GM23248 (cell line): ENCODE measurements at places on chromosomes 2 and 18. TPM values are rescaled to one million over a fixed set of nuclear protein-coding genes. Genes with fewer than 3 reads are reported as not detected.
A peak's percentile ranks its signal among the peaks of the same experiment; 100 is the strongest.

Gene SPC25
- total RNA-seq = 3.4 and 3.7 TPM in 2 replicates

DNA sequence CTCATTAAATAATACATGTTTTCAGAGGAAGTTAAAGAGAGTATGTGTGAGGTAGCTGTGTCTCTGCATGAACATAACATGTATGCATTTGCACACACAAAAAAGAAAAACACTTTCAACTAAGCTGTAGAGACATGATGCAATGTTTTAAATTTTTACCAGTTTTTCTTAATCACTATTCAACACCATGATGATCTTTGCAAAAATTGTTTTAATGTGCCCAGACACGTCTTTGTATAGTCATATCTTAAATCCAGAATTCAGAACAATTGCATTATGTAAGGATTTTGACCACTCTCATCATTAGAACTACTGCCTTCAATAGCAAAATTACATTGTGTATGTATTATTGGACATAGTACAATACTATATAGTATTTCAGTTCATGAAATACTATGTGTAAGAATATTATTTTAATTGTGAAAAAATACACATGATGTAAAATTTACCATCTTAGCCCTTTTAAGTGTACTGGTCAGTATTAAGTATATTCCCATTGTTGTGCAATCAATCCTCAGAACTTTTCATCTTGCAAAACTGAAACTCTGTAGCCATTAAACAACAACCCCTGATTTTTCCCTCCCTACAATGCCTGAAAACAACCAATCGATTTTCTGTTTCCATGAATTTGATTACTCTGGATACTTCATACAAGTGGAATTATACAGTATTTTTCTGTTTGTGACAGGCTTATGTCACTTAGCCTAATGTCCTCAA lies 104.5 kb upstream of the ACVR2A start:
- H3K27ac ChIP-seq = no peak overlapping the region
- no peak for DNase-seq
- peaks cover 11% of the 10 kb centered on the region; the same call in 1 of the 2 replicates for H3K4me1 ChIP-seq

- H3K27ac ChIP-seq = no peak overlapping the region
- H3K27me3 ChIP-seq = no peaks in the 10 kb centered on the region
- no peaks in the 10 kb centered on the region for H3K4me1 ChIP-seq
- H3K4me3 ChIP-seq = no peak overlapping the region
- no peaks in the 10 kb centered on the region for H3K36me3 ChIP-seq
Measured at GRCh38 chr2:166516712-166517303, 22.8 kb upstream of the SCN7A start.

- H3K4me1 ChIP-seq = peaks cover 23% of the 10 kb centered on the region
- no peaks in the 10 kb centered on the region for H3K27me3 ChIP-seq
- no peak overlapping the region for H3K27ac ChIP-seq
- DNase-seq = peak; percentile 58
Measured at GRCh38 chr2:217467331-217467730, 535.5 kb downstream of the TNS1 start.

DNA sequence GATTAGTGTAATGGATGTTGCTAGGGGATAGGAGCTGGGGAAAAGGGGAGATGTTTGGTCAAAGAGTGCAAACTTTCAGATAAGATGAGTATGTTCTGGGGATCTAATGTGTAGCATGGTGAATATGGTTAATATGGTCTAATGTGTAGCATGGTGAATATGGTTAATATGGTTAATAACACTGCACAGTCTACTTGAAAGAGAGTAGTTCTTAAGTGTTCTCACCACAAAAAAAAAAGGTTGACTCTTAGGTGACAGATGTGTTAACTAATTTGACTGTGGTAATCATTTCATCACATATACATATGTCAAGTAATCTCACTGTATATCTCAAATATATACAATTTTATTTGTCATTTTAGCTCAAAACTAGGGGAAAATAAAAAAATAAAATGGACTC lies 121.3 kb upstream of the CD226 start:
- no peaks in the 10 kb centered on the region for H3K27me3 ChIP-seq
- H3K27ac ChIP-seq = no peak overlapping the region
- H3K4me3 ChIP-seq = no peak overlapping the region

DNA sequence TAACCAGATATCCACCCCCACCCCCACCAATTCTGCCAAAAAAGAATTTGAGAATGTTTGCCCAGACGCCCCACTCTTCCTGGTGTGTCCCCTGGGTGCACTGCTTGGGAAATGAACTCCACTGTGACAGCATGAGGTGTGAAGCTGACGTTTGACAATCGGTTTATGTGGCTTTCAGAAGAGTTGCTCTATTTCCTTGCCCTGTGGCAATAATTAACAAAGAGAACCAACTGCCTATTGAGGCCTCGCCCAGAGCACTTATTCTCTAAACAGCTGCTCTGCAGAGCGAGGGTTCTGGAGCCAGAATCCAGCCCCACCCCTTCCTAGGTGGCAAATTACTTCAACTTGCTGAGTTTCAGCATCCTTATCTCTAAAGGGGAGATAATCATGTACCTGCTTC lies 115.8 kb upstream of the SIX3 start:
- H3K27ac ChIP-seq = no peak overlapping the region
- no peak overlapping the region for H3K4me3 ChIP-seq
- H3K36me3 ChIP-seq = no peaks in the 10 kb centered on the region
- H3K27me3 ChIP-seq = peaks cover 45% of the 10 kb centered on the region

Gene CHRND
- total RNA-seq = not detected in 2 replicates

GRCh38 chr2:239226677-239227581 lies 173.9 kb downstream of the HDAC4 start:
- H3K27ac ChIP-seq = peak overlapping the region; percentile 53
- no peaks in the 10 kb centered on the region for H3K36me3 ChIP-seq
- peak overlapping the region; percentile 21 for H3K4me3 ChIP-seq
- DNase-seq = peak; percentile 18
- H3K4me1 ChIP-seq = peaks cover 45% of the 10 kb centered on the region

Gene TMX3
- total RNA-seq = 111 and 112 TPM in 2 replicates

GRCh38 chr2:110820128-110820527 lies 87.8 kb downstream of the ACOXL start:
- no peak overlapping the region for H3K27ac ChIP-seq
- peaks cover 26% of the 10 kb centered on the region; the same call in 1 of the 2 replicates for H3K27me3 ChIP-seq
- DNase-seq = no peak
- H3K4me1 ChIP-seq = no peaks in the 10 kb centered on the region

DNA sequence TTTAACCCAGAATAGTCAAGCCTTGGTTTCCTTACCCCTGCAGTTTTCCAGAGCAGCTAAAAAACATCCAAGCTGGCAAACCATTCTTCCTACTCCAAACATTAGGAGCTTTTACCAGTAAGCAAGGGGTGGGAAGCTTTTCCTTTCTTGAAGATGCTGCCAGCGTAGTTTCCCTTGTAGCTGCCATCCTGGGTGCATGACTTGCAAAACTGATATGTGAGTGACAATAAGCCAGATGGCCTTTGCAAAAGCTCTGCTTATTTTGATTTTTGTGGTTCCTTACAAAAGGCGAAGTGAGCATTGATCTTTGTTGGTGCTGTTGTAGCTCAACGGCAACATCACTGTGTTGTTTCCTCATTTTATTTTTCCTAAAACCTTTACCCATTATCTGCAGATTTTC lies 138.8 kb downstream of the WDSUB1 start:
- no peak for DNase-seq
- H3K27me3 ChIP-seq = no peaks in the 10 kb centered on the region
- H3K27ac ChIP-seq = no peak overlapping the region
- H3K36me3 ChIP-seq = peaks cover 17% of the 10 kb centered on the region; the same call in 1 of the 2 replicates
- H3K4me1 ChIP-seq = no peaks in the 10 kb centered on the region

DNA sequence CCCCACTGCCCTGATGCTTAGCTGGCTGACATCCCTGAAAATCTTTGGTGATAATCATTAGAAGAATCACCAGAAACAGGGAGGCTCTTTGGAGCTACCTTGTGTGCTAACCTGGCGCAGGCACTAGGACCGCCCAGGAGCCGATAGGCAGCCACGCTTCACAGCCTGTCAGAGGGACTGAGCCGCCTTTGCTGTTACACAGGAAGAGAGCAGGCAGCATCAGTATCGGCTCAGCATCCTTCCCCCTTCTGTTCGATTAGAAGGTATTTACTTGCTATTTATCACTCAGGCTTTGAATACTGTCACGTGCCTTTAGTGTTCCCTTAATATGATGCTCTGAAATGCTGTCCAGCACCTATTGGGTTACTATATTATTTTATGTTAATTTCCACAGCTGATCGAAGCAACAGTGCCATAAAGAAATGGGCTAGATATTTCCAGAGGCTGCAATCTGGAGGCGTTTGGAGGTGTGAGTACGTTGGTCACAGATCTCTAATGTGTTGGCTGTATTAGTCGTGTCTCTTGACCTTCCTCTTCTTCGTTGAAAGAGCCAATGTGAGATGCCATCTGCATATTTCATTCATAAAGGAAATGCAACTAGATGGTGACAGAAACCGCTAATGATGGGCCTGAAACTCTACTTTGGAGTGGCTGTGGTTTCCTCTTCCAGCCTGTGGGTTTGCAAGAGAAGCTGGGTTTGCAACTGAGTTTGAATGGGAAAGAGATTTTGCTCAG lies 110.4 kb upstream of the RAB27B start:
- H3K4me1 ChIP-seq = 0 out of 2 replicates have a peak, but pooled peaks cover under 1% of the 10 kb centered on the region
- DNase-seq = no peak
- no peak overlapping the region for H3K27ac ChIP-seq
- H3K27me3 ChIP-seq = no peaks in the 10 kb centered on the region
- H3K4me3 ChIP-seq = no peak overlapping the region

Gene TTR
- not detected in 2 replicates for total RNA-seq
